ENCODE measurements at places on chromosomes 7 and 10. TPM values are rescaled to one million over a fixed set of nuclear protein-coding genes. Genes with fewer than 3 reads are reported as not detected.

DNA sequence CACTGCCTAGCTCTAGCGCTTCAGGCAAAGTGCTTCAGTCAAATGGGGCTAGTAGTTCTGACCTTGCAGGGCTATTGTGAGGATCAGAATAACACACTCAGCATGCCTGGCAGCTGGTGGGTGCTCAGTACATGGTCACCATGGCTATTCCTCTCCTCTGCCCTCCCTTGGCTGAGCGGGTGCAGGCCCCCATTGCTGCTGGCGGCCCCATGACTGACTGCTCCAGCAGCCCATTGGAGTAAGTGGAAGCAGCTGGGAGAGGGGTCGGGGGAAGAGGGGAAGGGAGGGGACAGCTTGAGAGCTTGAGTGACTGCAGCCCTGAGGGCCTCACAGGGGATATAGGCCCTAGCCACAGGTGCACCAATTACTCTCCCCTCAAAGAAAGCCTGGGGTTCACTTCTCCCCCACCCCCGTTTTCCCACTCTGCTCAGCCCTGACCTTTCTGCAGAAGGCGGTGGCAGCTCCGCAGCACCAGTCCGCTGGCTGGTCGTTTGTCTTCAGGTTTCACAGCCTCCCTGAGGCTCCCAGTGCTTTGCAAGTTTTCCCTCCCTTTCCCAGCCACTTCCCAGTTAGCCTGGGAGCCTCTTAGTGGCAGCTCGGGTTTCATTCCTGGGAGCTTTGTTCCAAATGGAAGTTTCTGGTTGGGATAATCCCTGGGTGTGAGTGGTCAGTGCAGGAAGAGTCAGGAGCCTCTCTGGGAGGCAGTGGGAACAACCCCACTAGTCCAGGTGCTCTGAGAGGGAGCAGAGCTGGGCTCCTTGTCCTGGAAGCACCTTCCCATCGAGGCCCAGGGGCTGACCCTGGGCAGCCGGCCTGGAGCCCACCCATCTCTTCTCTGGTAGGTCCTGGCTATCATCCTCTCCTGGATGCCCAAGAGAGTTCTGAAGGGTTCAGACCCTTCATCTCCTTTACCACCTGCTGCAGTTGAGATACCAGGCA lies 16.3 kb downstream of the FGF8 start:
- no peak for DNase-seq

DNA sequence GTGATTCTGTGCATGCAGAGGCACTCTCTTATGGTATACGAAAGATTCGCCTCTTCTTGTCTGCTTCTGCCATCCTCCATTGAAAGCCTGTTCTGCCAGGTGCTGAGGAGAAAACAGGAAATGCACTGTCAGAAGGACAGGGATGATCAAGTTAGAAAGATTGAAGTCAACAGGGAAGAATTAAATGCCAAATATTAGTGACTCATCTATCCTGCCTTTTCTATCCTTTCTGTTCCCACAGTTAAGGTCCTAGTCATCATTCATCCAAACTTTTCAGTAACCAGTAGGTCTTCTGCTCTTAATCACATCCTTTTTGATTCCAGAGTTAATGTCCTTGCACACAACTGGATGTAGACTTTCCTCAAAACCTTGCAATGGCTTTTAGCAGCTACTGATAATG lies 4.8 kb upstream of the ZNF783 start:
- DNase-seq: peak; percentile 62

GRCh38 chr7:134813663-134814396 lies 34.4 kb downstream of the CALD1 start:
- no peak for DNase-seq

GRCh38 chr10:117096599-117097201 lies 41.4 kb downstream of the VAX1 start:
- DNase-seq: no peak

GRCh38 chr10:35874311-35875015 lies 232.4 kb upstream of the FZD8 start:
- no peak for DNase-seq

- peak; percentile 64 for DNase-seq
Observed at GRCh38 chr10:15558136-15558535, 161.6 kb downstream of the ITGA8 start.

DNA sequence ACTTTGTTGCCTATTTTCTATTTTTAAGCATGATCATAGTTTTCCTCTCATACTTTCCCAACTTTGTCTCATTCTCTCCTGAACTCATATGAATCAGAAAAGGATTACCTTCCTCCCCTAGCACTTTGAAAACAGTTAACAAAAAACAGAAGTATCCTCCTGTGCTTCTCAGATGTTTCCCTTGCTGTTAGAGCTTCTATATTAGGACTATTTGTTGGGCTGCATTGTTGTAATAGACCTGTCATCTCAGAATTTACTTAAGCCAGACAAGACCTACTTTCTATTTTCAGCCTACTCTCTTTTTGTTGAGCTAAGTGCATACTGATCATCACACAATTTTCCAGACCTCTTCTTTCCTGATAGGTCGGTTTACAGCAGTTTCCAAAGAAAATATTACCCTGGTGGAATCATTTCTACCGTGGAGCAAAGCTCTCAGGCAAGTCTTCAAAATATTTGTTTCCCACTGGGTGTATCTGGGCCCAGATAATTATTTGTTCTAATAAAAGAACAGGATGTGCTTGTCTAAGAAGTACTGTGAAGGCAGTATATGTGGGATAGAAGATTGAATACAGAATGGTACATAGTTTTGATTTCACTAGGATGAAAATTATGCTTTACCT lies 411.9 kb upstream of the KLF6 start:
- no peak for DNase-seq

GRCh38 chr10:11004144-11005077 lies 13.3 kb upstream of the CELF2 start:
- no peak for DNase-seq

DNA sequence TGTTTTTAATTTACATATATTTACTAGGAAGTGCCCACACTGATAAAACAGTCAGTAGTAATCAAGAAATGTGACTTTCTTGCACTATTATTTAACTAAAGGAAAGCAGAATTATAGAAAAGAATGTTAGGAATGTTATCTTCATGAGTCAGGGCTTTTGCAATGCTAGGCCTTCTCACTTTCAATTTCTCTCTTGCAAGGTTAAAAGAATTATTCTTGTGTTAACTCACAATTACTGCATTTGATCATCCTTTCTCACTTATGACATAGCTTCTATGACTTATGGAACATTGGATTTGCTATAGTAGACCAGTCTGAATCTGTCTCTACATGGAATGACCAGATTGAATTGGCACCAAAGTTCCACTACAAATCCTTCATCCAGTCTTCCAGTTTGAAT lies 192.4 kb downstream of the SDK1 start:
- no peak for DNase-seq

DNA sequence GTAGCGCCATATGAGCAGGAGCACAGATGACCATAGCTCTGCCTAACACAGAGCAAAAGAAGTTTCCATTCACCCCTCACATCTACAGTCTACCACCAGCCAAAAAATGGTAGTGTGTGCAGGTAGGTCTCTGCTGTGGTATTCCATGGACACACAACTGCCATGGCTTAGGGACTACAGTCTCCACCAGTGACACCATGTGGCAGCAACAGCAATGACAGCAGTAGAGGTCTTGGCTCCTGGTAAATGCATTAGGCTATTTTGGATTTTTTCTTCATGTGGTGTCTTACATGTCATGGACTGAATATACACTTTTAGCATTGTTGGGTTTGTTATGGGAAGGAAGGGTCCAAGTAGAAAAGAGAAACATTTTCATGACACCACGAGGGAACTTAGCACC lies 70.1 kb upstream of the CABCOCO1 start:
- DNase-seq: peak; percentile 10

DNA sequence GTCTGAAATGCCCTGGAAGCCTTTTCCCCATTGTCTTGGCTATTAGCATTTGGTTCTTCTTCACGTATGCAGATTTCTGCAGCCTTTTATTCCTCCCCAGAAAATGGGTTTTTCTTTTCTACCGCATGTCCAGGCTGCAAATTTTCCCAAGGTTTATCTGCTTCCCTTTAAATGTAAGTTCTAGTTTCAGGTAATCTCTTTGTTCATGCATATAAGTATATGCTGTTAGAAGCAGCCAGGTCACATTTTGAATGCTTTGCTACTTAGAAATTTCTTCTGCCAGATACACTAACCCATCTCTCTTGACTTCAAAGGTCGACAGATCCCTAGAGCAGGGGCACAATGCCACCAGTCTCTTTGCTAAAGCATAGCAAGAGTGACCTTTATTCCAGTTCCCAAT lies 12.3 kb downstream of the THAP5 start:
- no peak for DNase-seq

DNA sequence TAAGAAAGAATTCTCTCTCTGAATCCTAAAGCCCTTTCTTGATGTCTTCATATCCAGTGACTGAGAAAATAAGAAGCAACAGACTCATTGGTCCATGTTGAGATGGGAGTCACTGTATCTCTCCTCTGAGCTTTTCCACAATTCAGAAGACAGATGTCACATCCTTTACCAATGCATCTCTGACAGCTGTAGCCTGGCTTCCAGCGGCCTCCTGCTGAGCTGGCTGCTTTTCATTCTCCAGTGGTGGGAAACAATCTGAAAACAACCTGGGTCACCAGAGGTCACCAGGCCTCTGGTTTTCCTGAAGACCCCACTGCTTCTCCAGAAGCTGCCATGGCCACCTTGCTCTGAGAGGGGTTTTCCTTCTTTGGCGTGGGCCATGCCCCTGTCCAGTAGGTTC lies 18.3 kb upstream of the RPA3 start:
- no peak for DNase-seq

DNA sequence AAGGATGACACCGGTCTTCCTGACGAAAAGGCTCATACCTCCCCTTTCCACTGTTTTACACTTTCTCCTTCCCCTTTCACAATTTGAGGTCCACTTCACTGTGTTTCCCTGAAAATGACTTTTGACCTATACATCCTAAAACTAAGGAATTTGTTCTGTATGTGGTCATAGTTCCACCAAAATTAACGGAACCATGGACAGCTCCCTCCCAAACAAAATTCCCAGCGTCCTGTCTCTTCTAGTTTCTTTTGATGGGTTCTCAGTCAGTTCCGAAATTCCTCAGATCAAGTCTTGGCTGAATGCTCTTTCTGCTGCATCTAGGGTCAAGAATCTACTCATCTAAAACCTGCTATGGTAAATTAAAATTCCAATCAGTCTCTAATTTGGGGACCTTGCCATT lies 1191.9 kb downstream of the CNTNAP2 start:
- DNase-seq: no peak

Gene LEP
- not detected for total RNA-seq

Gene NRBF2
- total RNA-seq: 31.2 TPM

Gene VWDE
- not detected for total RNA-seq

Gene GRID2IP
- not detected for total RNA-seq
